ENCODE measurements at places on chromosomes 13 and 19.

DNA sequence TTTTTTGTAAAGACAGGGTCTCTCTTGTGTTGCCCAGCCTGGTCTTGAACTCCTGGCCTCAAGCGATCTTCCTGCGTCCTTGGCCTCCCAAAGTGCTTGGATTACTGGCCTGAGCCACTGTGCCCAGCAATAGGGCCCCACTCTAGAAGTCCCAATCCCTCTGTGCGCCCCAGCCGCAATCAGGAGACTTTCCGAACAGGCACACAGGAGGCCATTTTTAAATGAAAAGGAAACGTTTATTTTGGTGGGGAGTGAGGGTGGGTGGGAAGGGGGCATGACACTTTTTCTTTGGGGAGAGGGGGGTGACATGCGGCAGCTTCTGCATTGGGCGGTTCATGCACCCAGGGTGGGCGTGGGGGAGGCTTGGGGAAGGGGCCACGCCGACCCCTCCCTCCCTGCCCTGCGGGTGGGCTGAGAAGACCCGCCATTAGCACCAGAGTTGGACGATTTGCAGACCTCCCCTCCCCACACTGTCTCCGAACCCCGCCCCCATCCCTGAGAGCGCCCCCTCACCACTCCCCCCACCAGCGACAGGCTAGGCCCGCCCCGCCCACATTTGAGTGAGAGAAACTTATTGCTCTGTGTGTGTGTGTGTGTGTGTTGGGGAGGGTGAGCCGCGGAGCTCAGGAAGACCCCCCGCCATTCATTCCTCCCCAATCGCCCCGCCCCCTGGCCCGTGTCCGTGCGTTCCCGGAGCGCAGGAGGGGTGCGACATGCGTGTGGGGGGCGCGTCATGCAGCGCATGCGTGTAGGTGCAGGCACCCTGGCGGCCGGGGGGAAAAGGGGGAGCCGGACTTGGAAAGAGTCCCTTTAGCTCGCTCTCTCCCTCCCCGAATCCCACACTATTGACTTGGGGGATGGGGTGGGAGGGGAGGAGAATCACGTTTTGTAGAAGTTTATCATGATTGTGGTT lies 17.2 kb downstream of the KCNC3 start:
- no peak for DNase-seq

- DNase-seq: peak; percentile 28
Observed at GRCh38 chr13:113176280-113176679, 17.8 kb downstream of the PROZ start.

- no peak for DNase-seq
Observed at GRCh38 chr19:52277471-52277870, 8.1 kb downstream of the ZNF766 start.

DNA sequence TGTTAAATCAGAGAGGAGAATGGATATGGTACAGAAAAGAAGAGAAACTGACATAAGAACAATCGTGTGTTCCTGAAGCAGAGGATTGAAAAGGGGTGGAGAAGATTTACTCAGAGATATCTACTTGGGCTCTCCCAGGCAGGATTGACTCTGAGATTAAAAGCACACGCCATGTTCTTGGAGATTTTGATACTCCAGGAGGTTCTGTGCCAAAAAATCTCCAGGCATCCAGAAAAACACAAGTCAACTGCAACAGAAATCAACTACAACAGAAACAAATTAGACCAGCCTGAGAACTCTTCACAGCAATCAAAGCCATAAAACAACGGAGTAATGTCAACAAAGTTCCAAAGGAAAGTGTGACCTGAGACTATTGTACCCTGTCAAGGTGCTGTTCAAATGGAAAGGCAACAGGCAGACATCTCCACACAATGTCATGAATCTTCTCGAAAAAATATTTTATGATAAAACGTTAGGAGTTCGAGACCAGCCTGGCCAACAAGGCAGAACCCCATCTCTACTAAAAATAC lies 104.2 kb downstream of the UBL3 start:
- DNase-seq: no peak

- DNase-seq: no peak
Observed at GRCh38 chr13:98013241-98013640, 59.8 kb downstream of the IPO5 start.

DNA sequence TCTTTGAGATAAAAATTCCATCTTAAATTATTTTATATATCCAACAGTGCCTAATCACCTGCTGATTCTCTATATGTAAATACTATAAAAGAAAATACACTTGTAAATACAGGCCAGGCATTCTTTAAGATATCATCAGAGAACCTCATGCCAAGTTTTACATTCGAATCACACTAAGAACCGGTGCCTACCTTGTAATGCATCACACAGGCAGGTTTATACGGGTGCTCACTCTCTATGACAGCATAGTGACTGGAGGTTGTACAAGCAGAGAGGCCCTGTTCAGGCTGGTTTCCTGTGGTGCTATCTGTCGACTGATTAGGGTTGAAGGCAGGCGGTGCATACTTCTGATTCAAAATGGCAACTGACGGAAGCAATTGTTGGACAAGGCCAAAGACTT lies 141.3 kb upstream of the FBXL3 start:
- DNase-seq: no peak

DNA sequence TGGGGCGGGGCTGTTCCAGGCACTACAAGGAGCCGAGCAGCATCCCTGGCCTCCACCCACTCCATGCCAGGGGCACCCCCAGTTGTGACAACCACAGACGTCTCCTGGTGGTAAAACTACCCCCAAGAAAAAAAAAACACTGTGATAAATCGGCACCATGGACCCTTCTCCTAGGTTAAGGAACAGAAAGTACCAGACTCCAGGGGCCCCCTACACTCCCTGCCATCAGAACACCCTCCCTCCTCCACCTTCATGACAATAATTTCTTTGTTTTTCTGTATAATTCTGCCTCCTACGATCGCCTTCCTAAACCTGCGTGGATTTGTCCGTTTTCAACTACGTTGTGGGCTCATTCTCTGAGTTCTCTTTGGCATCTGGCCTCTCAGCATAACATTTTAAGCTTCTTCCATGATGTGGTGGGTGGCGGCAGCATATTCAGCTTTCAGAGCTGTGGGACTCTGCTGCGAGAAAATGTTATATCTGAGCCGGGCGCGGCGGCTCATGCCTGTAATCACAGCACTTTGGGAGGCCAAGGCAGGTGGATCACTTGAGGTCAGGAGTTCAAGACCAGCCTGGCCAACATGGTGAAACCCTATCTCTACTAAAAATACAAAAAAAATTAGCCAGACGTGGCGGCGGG lies 8.6 kb downstream of the TLE2 start:
- DNase-seq: no peak

GRCh38 chr13:30391956-30392680 lies 30.2 kb upstream of the UBE2L5 start:
- no peak for DNase-seq

DNA sequence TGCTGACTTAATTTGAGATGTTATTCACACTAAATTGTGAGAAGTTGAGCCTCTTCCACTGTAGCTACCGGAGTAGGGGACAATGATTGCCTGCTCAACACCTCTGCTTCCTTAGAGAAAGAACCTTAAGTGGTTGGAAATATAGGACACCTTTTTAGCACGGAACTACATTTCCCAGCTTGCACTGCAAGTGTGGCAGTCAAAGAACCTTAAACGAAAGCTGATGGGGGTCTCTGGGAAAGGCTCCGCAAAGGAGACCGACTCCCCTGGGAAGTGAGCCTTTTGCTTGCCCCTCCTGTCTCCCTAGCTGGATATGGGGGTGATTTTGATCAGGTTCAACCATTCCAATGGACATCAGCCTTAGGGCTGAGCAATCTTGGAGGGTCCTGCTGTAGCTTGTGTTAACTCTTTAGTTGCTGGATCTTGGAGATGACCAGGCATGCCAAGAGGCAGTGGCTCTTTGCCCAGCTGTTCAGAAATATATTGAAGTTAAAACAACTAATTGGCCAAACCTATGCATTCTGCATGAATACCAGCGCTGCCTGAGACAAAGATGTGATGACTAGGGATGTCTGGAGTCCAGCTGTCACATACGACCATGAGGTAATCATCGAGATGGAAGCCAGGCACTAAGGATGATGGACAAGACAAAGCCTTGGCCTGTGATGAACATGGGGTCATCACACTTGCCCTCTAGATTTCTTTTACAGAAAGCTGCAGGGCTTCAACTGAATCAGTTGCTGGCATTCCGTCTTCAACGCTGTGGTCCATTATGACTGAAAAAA lies 286.5 kb downstream of the FOXO1 start:
- no peak for DNase-seq

- DNase-seq: no peak
Observed at GRCh38 chr13:23321535-23322241, 111.8 kb downstream of the SACS start.

- DNase-seq: peak; percentile 84
Observed at GRCh38 chr19:12766051-12766521, 9.3 kb downstream of the HOOK2 start.

DNA sequence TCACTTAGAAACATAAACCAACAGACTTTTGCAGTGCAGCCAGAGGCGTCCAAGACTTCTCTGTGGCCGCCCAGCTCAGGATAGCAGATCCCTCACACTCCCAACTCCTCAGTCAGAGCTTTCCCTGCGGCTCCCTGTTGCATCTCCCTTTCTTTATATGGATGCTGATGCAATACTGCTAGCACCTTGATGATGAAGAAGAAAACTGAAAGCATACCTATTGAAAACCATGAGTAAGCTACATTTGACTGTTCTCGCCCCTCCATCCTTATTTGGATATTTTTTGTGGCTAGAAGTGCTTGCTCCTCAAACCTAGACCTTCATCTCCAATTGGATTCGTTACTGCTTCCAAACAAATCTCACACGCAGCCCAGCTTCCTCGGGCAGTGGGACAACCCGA lies 57.3 kb upstream of the UBL3 start:
- DNase-seq: no peak

DNA sequence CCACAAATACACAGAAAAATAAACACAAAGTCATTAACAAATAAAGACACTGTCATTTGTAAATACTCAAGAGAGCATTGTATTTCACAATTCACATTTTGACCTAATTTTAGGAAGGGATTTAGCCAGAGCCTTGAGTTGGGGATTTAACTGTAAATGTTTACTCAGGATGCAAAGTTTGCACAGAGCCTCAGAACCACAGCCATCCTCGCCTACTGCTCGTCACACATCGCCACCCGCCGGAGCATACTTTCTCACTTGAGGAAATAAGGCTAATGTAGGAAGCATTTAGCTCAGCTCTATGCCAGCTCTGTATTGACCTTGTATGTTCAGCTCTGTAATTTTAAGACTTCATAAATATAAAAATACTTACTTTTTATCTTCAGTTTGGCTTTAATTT lies 442.7 kb downstream of the OXGR1 start:
- no peak for DNase-seq

DNA sequence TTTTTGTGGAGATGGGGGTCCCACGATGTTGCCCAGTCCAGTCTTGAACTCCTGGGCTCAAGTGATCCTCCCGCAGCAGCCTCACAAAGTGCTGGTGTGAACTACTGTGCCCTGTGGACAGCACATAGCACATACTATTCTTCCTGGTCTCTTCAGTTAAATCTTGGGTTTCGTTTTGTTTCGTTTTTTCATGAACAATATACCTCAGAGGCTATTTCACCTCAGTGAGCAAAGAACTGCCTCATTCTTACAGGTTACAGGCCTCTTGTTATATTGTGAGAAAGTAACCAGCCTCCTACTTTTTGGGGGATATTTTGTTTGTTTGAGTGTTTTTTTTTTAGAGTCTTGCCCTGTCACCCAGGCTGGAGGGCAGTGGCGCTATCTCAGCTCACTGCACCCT lies 1.3 kb upstream of the C3 start:
- DNase-seq: no peak

DNA sequence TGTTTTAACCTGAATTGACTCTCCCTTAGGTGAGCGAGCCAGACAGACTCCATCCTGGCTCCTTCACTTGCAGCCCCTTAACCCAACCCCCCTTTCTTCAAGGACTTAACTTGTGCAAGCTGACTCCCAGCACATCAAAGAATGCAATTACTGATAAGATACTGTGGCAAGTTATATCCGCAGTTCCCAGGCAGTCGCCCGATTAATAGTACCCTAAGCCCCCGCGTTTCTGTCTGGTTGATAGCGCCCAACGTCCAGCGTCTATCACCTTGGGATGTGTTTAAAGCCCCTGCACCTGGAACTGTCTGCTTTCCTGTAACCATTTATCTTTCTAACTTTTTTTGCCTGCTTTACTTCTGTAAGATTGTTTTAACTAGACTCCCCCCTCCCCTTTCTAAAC lies 6.2 kb downstream of the HSD17B14 start:
- DNase-seq: no peak

DNA sequence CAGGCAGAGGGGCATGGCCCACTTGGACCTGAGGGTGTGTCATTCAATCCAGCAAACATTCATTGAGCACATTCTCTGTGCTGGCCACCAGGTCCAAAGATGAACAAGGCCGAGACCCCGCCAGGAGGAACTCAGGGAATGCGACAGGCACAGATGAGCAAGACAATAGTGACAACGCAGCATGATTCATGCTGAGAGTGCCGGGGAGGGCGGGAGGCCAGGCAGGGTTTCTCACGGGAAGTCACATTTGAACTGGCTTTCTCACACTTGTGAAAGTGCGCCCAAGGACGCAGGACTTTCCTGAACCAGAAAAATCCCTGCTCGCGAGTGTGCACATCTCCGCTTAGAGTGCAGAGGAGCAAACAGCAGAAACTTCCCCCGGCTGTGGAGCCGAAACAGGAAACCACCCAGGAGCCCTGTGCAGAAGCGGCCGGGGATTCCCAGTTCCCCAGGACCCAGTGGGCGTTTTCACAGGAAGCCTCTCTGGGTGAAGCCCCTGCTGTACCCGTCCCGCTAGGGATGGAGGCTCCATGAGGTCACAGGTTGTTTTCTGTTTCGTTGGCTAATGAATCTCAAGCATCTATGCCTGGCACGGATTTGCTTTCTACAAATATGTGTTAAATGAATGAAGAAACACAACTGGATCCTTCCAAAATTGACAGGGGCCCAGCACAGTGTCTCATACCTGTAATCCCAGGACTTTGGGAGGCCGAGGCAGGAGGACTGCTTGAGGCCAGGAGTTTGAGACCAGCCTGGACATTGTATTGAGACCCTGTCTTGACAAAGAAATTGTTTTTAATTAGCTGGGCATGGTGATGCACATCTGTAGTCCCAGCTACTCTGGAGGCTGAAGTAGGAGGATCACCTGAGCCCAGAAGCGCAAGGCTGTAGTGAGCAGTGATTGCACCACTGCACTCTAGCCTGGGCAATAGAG lies 68.4 kb upstream of the TM9SF2 start:
- peak; percentile 91 for DNase-seq

DNA sequence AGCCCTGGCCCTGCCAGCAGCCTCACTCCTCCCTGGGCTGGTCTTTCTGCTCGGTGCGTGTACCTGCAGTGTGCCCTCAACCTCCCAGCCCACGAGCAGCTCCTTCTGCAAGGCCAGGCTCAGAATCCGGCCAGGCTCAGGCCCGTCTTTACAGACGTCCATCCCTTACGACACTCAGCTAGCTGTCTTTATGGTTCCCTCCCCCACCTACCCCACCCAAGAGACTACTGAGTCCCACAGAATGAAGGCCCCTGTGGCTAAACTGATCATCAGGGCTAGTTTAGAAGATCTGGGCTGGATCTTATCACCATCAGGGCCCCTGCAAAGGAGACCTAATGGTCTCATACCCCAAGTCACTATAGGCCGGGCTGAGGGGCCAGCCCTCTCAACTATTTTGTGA lies 10.7 kb downstream of the TMEM150B start:
- no peak for DNase-seq

- DNase-seq: no peak
Observed at GRCh38 chr19:55391191-55391670, 5.5 kb downstream of the RPL28 start.

GRCh38 chr19:15108145-15108844 lies 1.1 kb downstream of the SYDE1 start:
- DNase-seq: no peak

All from T-cell (primary cell).